RKO (cell line): ENCODE measurements at places on chromosomes 13 and 19.
A peak's percentile ranks its signal among the peaks of the same experiment; 100 is the strongest.

GRCh38 chr19:40286971-40287421 lies 1.9 kb upstream of the AKT2 start:
- DNase-seq, result no peak

- no peak for DNase-seq
These were observed 47.8 kb upstream of the DIAPH3 start for GRCh38 chr13:60211548-60211947.

GRCh38 chr13:52112591-52112990 lies 16.3 kb downstream of the NEK5 start:
- no peak for DNase-seq

GRCh38 chr13:21733475-21734263 lies 62.8 kb downstream of the FGF9 start:
- no peak for DNase-seq

DNA sequence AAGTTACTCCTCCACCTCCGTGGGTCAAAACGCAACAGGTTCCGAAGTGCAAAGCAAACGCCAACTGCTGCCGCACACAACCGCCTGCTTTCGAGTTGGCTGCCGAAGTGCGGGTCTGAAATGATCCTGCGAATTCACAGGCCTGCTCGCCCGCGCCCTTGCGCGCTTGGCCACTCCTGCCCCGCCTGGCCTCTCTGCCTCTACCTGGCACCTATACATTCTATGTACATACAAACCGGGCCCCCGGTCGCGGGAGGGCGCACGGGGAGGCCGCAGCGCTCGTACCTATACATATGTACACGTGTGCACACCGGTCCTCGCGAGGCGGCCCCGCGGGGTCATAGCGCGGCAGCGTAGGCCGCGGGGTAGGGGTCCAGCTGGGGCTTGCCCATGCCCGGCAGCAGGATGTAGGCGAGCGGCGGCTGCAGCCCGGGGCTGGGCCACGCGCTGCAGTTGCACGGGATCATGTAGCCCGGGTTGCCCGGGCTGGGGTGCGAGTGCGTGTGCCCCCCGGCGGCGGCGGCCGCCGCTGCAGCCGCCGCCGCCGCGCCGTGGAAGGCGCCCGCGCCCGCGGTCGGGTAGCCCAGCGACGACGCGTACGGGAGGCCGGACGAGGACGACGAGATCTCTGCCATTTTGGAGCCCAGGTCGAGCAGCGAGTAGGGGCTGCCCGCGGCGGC lies 1.3 kb downstream of the SOX21 start:
- no peak for DNase-seq

GRCh38 chr19:15576526-15577156 lies 38.4 kb upstream of the CYP4F8 start:
- DNase-seq, result no peak

GRCh38 chr19:12969292-12969988 lies at the start of gene DAND5:
DAND5 (plus strand) TSS chr19:12969576; CDS start chr19:12969661, 85 bp downstream.
- no peak for DNase-seq

DNA sequence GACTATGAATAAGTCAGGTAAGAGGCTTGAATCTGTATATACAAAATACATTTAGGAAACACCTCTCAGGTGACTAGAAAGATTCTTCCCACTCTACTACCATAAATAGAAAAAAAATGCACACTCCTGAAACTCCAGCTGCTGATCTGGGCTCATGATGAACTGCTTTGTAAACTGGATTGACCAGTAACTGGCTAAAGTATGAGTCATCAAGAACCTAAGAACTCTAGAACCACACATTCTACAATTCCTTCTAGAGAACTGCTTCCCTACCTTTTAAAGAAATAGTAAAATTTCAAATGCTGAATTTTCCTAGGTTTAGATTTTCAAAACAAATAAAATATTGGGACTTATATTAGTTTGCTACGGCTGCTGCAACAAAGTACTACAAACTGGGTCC lies 55.2 kb downstream of the ELF1 start:
- DNase-seq, result peak; percentile 63

DNA sequence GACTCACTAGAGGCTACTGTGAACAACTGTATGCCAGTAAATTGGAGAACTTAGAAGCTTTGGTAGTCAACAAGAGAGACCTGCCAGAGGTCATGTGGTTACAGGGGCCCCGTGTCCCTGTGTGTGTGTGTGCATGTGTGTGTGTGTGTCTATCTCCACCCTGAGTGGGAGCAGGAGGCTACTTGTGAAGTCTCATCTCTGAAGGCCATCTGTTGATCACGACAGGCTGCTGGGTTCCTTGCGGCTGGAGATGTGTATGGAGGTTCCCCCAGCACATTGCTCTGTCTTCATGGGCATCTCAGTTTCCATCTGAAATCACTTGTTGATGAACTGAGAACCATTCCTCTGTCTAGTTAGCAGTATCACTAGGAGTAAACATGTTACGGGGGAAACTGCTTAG lies 58.2 kb upstream of the TEX29 start:
- DNase-seq, result no peak

- no peak for DNase-seq
These were observed 68.4 kb downstream of the EPS15L1 start for GRCh38 chr19:16403151-16403977.

- peak; percentile 60 for DNase-seq
These were observed 20.1 kb downstream of the NOTCH3 start for GRCh38 chr19:15180451-15181390.

DNA sequence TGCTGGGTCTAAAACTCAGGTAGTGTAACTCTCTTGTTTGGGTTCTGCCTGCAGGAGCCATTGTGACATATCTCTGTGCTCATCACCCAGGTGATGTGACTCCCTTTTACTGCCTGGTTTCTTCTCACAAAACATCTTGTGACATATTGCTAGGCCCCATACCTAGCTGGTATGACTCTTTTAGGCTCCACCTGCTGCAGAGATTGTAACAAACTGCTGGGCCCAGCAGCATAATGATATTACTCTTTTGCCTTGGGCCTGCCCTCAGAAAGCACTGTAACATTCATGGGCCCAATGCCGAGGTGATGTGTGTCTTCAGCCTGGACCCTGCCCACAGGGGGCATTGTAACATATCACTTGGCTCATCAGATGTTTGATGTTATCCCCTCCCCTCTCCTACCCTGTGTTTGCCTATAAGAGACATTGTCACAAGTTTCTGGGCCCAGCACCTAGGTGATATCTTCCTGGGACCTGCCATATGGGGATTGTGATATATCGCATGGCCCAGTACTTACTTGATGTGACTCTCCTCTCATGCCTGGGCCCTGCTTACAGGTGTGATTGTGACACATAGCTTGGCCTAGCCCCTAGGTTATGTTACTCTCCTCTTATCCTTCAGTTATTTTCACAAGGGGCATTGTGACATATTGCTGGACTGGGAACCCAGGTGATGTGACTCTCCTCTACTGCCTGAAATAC lies 18.0 kb upstream of the ZNF681 start:
- DNase-seq, result no peak

- DNase-seq, result no peak
These were observed 8.0 kb downstream of the UBXN6 start for GRCh38 chr19:4449639-4450028.

GRCh38 chr19:56367829-56368711 lies 25.3 kb downstream of the ZNF582 start:
- DNase-seq, result no peak

GRCh38 chr13:114112826-114113322 lies 19.5 kb downstream of the RASA3 start:
- DNase-seq, result no peak

DNA sequence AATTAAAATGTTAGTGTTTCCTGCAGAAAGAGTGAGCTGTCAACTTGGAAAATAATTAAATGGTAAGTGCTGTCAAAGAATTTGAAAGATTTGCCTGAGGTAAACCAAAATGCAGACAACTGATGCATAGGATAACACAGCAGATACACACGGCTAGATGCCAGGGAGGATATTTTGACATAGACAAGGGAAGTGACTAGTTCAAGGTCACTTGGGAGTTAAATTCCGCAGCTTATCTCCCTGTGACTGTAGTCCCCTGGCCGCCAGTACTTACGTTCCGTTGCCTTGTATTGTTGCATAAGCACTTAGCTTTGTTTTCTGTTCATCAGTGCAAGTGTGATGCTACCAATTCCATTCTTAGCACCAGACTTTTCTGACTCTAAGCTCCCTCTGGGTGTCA lies 247.3 kb upstream of the MAB21L1 start:
- DNase-seq, result no peak

GRCh38 chr19:9958379-9958821 lies 22.1 kb upstream of the OLFM2 start:
- DNase-seq, result no peak

DNA sequence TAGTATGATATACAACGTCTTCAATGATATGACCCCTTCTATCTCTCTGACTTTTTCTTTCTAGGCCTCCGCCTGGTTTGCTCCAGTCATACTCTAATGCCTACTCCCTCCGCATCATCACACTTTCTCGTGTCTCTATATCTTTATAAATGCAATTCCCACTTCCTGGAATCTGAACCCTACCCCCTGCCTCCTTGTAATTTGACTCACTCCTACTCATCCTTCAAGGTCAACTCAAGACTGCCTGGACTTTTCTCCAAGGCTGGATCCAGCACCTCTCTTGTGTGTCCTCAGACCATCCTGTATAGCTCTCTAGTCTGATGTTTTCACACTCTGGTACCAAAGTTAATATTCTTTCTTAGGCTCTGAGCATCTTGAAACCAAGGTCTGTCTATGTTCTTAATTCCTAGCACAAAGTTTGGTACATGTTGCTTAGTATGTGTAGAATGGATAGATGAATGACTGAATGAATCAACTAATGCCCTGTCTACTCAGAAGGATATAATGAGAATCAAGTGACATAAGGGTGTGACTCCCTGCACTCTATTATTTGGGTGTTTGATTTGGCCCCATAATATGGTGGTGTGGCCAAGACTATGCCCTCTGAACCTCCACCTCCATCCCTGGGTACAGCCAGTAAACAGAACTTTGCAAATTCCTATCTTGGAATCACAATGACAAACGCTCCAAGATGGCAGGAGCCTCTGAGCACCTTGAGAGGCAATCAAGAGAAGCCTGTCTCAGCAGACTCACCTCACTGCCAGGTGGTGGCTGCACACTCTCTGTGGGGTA lies 74.3 kb upstream of the SERP2 start:
- DNase-seq, result peak; percentile 3
